Activated CD4-positive, CD25-positive, alpha-beta regulatory T cell treated with anti-CD3 and anti-CD28 coated beads, Interleukin-2, amount 50 U/mL, for 24 hours (primary cell): ENCODE measurements at places on chromosomes 2 and 18.

DNA sequence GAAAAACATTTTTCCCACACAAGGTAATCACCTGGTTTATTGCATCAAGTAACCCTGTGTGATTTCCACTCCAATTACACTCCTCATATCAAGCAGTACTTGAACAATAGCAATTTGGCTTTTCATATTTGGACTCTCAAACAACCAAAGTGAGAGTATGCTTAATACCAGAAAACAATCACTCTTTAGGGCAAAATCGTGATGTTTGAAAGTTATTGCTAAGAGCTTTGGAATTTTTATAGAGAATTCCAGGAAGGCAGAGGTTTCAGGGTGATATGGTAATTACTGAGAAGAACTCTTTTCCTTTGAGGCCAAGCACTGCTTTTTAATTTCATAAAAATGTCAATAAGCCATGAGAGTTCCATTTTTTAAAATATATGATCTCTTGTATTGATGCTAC, 779.5 kb upstream of the LRRTM1 start:
- ATAC-seq = no peak

- ATAC-seq = no peak
Measured at GRCh38 chr2:26382564-26382963, 19.2 kb upstream of the DRC1 start.

GRCh38 chr18:44579028-44579702, 101.5 kb upstream of the SETBP1 start:
- no peak for ATAC-seq

GRCh38 chr18:4144201-4144600, 310.9 kb downstream of the DLGAP1 start:
- ATAC-seq = no peak

DNA sequence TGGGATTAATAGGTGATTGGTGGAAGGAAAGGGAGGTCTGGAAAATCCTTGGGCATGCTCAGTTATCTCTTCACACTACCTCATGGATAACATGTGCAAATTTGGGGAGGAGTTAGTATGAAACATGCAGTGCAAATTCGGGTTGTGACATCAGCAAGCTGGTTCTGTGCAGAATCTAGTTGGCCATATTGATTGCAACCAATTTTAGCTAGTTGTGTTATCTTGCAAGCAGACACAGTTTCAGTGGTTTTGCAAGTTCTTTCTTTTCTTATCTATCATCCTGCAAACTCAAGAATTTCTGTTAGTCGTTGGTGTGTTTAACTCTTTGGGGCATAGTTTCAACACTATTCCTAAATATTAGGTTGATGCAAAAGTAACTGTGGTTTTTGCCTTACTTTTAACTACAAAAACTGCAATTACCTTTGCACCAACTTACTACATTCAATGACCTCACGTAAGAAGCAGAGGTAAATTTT, 135.4 kb downstream of the PTH2R start:
- ATAC-seq = no peak

DNA sequence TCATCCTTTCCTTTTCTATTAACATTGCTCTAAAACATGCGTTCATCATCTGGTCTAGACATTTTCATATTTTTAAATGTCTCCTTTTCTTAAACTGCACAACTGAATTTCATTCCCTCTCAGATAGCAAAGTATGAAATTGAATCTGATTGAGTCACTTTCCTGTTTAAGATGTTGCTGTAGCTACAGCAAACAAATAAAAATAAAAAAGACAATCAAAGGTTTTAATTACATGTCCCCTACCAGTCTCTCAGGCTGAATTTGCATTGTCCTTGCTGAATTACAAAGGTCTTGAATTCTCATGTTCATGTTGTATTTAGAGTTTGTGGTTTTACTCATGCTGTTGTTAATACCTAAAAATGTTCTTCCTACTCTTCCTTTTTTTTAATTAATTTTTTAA, 537.9 kb upstream of the LRATD1 start:
- no peak for ATAC-seq

DNA sequence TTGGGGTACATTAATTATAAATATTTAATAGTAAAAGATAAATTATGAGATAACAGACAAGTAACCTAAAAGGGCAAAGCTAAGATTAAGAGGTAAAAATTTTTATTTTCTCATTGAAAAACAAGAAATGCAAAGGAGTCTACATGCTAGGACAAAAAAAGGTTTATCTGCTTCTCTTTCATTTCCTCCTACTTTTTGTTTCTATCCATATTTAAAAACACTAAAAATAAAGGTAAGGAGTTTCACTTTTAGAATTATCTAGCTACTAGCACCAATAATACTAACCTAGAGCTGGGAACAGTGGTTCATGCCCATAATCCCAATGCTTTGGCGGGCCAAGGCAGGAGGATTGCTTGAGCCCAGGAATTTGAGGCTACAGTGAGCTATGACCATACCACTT, 1551.7 kb upstream of the SLC39A10 start:
- ATAC-seq = no peak

GRCh38 chr2:239365071-239365781, 35.6 kb downstream of the HDAC4 start:
- ATAC-seq = no peak

DNA sequence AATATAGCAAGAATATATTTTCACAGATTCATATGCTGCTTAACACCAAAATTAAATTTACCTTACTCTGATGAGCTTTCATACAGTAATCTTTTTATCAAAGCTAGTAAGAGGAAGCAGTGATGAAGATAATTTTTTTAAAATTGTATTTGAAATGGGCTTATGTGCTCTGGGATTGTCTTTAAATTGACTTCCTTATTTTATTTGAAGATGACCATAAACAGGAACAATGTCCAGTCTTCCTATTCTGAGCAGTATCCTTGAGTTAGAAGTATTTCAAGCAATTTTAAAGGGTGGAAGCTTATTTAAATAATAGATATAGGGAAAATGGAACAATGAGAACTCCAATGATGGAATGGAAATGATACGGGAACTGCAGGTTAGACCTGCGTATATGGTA, 211.6 kb downstream of the MCFD2 start:
- ATAC-seq = no peak

DNA sequence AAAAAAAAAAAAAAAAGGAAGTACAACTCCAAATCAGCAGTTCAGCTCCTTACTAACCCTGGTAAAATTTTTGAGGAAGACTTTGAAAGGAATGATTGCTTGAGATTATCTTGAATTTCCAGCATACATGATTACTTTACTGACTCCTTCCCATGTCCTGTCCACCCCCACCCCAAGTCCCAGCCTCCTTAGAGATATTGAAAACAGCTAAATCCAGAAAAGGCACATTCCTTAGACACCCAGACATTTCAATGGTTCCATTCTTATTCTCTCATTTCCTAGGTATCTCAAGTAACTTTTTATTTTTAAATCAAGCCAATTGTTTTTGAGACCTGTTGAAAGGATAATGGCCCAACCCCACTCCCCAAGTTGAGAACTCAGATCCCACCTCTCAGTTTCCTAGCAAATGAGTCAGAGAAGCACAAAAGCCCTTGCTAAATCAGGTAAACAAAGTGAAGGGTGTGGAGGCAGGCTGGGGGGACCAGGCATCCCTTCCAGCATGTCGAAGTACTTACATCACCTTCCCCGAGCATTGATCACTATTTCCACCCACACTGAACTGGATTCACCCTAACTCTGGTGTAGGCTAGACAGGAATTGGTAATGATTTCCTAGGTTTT, 95.4 kb upstream of the FZD7 start:
- no peak for ATAC-seq

GRCh38 chr2:34266908-34267697, 668.0 kb upstream of the FAM98A start:
- ATAC-seq = no peak

GRCh38 chr18:6835345-6835744, 105.8 kb downstream of the ARHGAP28 start:
- no peak for ATAC-seq

DNA sequence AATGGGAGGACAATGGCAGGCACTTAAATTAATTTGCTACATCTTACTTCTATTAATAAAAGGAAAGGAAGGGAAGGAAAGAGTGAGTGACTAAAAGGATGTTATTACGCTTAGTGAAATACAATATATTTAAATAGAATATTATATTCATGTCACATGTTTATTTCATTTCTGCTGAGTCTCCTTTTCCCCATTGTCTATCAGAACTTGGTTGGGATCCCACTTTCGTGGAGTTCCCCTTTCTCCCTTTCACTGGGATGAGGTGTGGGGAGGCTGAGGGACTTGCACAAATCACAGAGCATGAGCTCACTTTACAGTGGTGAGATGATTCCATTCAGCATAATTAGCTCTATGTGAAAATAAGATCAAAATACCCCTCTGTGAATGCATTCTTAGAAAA, 730.6 kb downstream of the TSN start:
- no peak for ATAC-seq

DNA sequence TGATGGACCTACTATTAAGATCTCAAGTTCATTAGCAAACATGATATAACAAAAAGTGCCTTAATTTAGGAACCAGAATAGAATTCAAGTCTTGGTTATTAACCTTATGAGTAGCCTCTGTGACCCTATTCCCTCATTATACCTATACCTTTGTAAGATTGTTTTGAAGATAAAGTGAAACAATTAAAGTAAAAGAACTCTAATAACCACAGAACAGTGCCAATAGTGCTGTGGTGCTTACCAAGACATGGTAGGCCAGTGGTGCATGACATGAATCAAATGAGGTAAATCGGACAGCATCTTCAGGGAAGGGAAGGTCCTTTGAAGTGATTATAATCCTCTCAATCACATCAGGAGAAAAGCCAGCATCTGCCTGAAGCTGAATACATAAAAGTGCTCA, 36.4 kb downstream of the METTL4 start:
- ATAC-seq = no peak

GRCh38 chr18:49169037-49169521, 218.3 kb upstream of the SMAD7 start:
- ATAC-seq = peak; percentile 90

GRCh38 chr2:90207454-90208058, 1516.1 kb downstream of the RPIA start:
- ATAC-seq = no peak

DNA sequence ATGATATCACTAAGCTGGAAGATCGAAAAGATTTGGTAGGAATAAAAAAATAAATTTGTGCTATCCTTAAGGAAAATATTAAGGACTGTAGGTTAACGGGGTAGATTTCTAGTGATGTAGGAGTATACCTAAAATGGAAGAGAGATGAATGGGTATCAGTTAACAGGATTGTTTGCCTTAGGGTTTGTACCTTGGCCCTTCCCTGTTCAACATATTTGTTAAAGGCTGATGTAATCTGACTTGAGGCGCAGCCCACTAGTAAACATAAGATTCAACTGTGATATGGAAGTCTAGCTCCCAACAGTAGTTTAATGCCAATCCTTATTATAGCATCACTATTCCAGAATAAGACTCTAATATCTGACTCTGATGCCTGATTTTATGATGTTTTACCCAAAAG, 685.2 kb downstream of the DCC start:
- no peak for ATAC-seq

GRCh38 chr2:43790147-43790546, 16.3 kb downstream of the DYNC2LI1 start:
- ATAC-seq = no peak

- ATAC-seq = no peak
Measured at GRCh38 chr2:190656301-190656700, 7.4 kb downstream of the NAB1 start.

DNA sequence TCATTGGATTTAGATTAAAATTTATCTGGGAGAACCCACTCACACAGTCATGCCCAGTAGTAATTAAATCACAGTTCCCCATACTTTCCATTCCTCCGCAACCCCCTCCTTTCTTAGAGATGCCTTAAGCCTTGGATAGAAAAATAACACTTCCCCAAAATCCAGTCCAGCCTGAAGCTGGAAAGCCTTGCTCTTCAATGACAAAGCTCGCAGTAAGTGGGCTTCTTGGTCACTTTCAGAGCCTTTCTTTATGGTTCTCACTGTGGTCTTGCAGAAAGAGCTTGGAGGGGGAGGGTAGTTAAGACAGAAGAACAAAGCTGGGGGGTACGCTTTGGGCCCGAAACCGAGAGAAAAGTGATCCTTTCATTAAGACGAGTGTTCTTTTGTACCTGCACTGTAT, 802.1 kb upstream of the POU3F3 start:
- no peak for ATAC-seq

GRCh38 chr2:63059793-63060471, 9.3 kb downstream of the OTX1 start:
- ATAC-seq = no peak

DNA sequence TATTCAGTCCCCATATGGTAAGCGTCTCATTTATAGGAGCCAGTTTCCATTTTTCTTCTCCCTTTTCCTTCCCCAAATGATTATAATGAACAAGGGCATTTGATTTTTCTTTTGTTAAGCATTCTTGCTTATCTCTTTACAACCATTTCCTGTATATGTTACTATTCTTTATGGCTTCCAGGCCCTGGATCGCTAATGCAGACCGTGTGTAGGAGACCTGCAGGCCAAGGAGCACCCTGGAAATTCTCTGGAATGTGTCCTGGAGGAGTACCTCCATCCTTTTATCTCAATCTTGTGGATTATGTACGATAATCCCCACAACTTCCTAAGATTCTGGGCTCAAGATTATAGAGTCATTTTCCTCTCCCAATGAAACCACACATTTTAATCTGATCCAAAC, 439.6 kb upstream of the MMADHC start:
- no peak for ATAC-seq

GRCh38 chr2:69238449-69239031, 148.5 kb downstream of the GFPT1 start:
- no peak for ATAC-seq

DNA sequence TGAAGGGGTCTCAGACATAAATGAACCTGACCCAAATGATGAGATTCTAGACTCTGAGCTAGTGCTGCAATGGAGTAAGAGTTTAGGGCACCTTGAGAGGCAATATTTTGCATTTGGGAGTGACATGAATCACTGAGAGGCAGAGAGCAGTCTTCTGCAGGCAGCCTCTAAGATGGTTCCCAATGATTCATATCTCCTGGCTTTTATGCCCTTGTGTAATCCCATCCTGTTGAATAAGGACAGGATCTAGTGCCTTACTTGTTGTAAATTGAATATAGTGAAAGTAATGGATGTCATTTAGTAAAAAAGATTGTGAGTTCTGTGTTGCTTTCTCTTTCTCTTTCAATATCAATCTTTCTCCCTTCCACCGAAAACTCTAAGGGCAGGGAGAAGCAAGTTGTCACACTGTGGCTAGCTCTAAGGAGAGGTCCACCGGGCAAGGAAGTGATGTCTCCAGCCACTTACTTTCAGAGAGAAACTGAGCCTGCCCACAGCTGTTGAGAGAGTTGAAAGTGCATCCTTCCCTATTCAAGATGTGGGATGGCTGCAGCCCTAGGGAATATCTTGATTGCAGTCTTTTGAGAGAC, 144.7 kb downstream of the TRIB2 start:
- ATAC-seq = peak; percentile 36

DNA sequence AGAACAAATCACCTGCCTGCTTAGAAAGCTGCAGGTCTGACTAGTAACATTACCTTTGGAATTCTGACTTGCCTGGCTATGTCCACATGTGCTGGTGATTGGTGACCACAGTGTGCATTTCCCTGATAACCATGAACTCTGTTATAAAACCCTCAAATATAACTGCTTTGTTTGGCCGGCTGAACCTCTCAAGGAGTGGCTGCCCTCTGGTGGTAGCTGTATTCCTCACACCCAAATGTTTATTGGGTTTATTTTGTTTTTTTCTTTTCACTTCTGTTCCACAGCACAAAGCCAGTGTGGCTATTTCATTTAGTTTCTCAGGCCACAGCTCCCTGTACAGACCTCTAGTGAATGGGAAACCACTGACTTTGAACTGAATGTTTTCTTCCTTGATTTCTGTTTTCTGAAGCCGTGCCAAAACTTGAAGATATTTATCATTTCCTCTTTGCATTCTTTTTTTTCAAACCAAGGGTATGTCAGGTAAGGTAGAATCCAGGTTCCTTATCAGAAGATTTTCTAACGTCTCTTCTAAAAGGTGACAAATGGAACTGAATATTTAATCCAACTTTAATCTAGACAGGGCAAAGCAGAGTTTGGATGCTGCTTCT, 549.0 kb upstream of the VRK2 start:
- no peak for ATAC-seq
